CD4-positive, alpha-beta T cell treated with Interleukin-17A for 1 hour (primary cell): ENCODE measurements at places on chromosomes 5 and 9.

DNA sequence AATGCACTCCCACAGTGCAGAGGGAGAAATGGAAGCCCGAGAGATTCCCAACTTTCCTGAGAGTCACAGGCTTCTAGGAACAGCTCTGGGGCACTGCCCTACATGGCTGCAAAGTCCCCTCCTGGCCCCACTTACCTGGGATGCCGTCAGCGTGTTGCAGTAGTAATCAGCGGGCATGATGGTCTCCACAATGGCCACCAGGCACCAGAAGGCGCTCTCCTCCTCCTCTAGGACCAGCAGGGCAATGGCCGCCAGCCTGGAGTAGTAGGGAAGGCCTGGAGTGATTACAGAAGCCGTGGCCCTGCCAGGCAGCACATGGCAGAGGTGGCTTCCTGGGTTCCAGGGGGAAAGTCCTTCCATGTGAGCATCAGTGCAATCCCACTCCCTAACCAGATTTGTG is 10.7 kb upstream of the CORO2A start:
- no peak for DNase-seq

- no peak for DNase-seq
These were observed 73.0 kb upstream of the SPOCK1 start for GRCh38 chr5:137572042-137572695.

DNA sequence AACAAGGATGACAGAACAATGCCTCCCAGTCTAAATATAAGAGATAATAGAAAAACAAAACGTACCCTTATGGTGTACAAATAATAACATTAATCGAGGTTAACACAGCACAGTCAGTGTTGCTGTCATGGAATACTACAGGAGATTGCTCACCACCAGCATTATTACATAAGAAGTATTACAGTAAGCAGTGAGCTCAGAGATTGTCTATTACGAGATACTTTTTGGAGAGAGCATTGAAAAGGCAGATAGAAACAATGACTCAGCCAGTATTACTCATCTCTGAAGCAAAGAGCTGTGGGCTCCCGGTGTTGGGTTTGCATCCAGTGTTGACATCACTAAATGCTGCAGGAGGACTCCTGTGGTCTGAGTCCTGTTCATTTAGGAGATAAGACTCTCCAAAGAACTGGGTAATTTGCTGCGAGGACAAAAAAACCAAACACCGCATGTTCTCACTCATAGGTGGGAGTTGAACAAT is 191.9 kb upstream of the SEMA6A start:
- no peak for DNase-seq

GRCh38 chr5:140678993-140679392 is 5.6 kb upstream of the DND1 start:
- no peak for DNase-seq

DNA sequence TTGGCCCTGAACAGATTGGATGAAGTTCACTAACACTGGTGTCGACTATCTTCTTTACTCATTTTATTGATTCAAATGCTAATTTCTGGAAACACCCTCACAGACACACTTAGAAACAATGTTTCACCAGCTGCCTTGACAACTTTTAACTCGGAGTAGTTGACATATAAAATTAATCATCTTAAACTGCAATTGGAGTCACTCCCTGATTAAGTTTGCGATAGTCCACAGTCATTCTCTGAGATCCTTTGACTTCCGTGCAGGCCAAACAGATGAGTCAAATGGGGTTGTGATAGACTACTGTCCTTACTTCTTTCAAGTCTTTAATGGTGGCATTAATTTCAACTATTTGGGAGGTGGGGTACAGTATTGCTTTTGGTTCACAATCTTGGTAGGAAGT is 114.4 kb upstream of the PCSK1 start:
- no peak for DNase-seq

- DNase-seq = peak; percentile 58
These were observed 21.3 kb downstream of the AKNA start for GRCh38 chr9:114366334-114367128.

- DNase-seq = no peak
These were observed 27.4 kb upstream of the RFX3 start for GRCh38 chr9:3553076-3553765.

DNA sequence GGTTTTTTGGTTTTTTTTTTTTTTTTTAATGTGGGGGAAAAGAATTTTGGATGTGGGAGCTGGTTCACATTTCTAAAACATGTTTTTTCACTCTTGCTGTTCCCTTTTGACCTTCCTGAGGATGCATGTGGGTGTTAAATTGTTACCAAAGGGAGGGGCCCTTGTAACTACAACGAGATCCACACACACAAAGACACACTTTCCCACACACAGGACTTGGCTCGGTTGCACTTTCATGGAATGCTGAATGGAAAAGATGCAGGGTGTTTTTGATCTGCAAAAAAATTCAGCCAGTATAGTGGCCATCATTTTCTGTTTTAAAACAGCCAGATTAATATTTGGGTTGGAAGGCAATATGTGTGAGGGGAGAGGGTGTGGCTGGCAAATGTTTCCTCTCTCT is 576.9 kb downstream of the EBF1 start:
- DNase-seq = no peak

DNA sequence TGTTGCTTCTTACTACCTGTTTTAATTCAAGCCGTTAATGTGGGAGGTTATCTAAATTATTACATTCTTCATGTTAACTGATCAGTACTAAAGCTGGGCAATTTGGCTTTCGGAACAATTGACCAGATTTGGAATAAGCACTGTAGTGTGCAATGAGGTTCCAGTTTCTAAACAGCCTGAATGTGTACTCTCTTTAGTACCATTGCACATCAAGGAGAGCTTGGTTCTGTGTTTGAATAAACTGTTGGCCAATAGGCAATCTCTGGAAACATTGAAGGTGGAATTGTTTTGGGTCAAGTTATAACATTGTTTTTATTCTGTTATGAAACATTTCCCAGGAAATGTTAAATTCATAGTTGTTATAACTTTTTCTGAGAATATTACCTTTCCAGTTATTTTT is 105.2 kb downstream of the PBX3 start:
- no peak for DNase-seq

DNA sequence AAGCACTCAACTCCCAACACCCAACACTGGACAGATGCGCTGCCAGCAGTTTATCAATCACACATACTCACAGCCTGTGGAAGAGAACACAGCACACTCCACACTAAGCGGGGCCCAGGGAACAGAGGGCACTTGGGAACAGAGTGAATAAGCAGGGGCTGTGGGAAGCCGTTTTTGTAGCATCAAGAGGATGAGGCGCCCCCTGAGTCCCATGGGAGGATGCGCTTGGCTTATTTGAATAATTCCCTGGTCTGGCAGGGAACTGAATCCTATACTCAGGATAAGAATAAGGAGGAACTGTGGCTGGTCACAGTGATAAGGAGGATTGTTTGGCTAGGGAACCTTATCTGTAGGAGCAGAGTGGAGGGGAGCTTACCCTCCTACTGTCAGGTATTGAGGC is 96.1 kb upstream of the DNAH5 start:
- no peak for DNase-seq
